Right lung (tissue), 10 donors: ENCODE measurements at places on chromosomes 7 and 10. TPM values are rescaled to one million over a fixed set of nuclear protein-coding genes. Genes with fewer than 3 reads are reported as not detected.

Gene MALRD1
- 3.3 TPM for polyA plus RNA-seq

GRCh38 chr10:77188000-77188395 is 449.6 kb downstream of the KCNMA1 start:
- no peak for DNase-seq

- DNase-seq = no peak
Measured at GRCh38 chr10:122407375-122408125, 33.0 kb downstream of the PLEKHA1 start.

DNA sequence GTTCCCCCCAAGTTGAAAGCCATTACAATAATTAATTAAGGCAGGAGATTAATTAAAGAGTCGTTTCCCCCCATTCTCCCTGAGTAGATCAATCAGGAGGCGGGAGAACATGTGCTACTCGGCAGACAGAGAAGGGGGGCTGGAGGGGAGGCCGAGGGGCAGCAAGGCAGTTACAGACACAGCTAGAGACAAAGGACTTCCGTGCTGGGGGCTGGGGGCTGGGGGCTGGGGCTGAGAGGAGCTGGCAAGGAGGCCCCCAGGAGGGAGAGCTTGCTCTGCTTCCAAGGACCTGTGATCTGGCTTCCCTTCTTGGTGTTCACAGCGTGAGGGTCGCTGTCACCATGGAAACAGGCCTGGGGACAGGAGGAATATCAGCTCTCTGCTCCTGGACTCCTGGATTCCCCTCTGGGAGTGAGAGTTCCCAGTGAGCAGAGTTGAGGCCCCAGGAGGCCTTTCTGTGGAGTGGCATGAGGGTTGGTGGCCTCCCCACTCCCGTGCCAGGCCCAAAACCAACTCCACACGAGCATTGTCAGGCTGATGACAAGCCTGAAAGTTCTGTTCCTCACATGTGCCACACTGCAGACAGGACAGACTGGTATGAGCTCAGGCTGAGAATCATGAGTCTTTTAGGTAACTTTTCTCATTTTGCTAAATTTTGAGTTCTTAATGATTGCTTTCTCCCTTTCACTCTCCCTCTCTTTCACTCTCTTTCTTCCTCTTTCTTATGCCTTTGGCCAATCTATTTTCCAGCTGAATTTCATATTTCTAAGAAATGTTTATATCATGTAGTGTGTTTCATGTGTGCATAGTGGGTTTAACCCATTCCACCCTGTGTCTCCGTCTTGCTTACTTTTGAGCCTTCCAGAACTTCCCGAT is 16.4 kb downstream of the FAM241B start:
- DNase-seq = no peak
